ENCODE measurements at places on chromosomes 5 and 9. TPM values are rescaled to one million over a fixed set of nuclear protein-coding genes. Genes with fewer than 3 reads are reported as not detected.
A peak's percentile ranks its signal among the peaks of the same experiment; 100 is the strongest.

The CDC20B gene
- not detected for total RNA-seq

DNA sequence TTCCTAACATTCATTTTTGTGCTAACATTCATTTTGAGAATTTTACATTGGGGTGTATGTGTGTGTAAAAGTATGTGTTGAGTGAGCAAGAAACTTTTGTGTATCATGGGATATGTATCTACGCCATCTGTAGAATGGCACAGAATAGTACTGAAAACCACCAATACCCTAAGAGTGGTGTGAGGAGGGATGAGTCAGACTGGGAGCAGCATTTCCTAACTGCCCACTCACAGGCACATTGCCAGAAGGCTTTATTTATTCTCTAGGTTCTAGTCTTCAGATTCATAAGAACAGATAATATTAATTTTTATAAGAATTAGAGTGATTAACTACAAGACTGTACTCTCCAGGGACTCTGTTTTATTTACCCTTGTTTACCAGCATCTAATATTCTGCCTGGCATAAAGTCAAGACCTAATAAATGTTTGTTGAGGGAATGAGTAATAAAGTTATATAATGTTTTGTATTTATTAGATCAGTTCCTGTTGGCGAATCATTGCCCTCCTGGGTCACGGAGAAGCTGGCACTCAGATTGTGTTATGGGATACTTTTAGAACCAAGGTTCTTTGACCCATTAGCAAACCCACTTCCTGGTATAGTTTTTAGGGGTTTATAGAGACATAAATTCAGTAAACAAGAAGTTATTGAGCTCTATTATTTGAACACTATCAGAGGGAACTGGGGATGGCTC lies 159.1 kb upstream of the PPP2R2B start:
- no peak overlapping the region for H3K27ac ChIP-seq
- H3K4me1 ChIP-seq = no peaks in the 10 kb centered on the region
- H3K4me3 ChIP-seq = no peak overlapping the region
- peaks cover 6% of the 10 kb centered on the region for H3K27me3 ChIP-seq
- DNase-seq = no peak

GRCh38 chr9:22160221-22160620 lies 151.1 kb upstream of the CDKN2B start:
- H3K4me1 ChIP-seq = peaks cover 27% of the 10 kb centered on the region
- no peak for DNase-seq
- no peak overlapping the region for H3K4me3 ChIP-seq
- H3K27ac ChIP-seq = no peak overlapping the region

DNA sequence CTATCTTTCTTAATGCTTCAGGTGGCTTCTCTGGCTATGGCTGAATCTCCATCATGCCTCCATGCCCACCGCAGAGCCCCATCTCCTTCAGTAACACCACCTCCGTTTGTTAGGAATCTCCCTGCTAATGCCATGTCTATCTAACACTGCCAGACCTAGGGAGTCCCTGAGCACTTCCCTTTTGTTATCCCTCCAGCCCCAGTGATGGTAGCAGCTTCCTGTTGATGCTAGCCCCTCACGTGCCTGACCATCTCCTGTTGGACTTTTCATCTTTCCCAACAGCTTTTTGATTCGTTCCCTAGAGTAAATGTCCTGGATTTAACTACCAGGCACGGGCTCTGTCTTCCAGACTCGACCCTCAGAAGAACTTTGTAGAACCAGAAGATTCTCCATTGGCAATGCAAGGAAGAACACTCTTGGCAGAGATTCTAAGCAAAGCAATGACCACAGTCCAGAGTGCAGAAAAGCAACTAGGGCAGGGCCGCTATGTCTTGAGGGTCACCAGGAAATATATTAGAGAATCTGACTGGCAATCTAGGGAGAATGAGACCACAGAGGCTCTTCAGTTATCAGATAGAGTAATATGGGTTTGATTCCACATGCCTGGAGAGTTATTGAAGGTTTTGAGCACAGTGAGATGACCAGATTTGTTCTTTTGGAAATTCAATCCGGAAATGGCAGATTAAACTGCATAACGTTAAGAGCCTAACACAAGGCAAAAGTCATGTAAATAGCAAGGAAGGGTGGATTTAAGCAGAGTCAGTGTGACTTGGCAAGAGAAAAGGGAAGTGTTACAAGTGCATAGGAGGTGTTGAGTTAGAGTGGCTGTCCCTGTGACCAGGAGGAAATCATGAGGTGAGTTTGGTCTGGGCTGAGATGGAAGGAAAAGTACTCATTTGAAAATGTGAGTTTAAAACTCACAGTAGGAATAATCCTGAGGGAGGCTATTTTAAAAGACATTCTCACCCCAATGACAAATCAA lies 555.2 kb downstream of the ACTL7B start:
- H3K27ac ChIP-seq = no peak overlapping the region
- no peaks in the 10 kb centered on the region for H3K4me1 ChIP-seq
- H3K27me3 ChIP-seq = peaks cover 13% of the 10 kb centered on the region
- no peaks in the 10 kb centered on the region for H3K36me3 ChIP-seq
- no peak overlapping the region for H3K4me3 ChIP-seq

The FOXD4 gene
- total RNA-seq = 0.11 TPM

DNA sequence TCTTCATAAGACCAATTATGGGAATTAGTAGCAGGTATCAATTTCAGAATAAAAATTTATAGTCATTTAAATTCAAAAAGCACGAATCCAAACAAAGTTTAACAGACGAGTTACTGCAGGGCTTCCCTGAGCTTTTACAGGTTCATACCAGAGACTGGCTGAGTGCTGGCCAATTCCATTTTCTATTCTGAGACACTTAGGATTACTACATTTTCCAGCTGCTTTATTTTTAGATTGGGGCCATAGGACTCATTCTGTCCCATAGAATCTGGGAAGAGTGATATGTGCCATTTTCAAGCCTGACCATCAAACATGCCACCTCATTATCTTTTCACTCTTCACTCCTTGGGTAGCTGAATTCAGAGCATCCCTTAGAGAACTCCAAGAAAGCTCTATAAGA lies 410.7 kb downstream of the DNAH5 start:
- H3K36me3 ChIP-seq = no peaks in the 10 kb centered on the region
- H3K4me3 ChIP-seq = no peak overlapping the region
- H3K27me3 ChIP-seq = no peaks in the 10 kb centered on the region
- H3K27ac ChIP-seq = no peak overlapping the region
- no peaks in the 10 kb centered on the region for H3K4me1 ChIP-seq

GRCh38 chr5:96546120-96546519 lies 113.1 kb upstream of the PCSK1 start:
- H3K4me1 ChIP-seq = no peaks in the 10 kb centered on the region
- H3K36me3 ChIP-seq = no peaks in the 10 kb centered on the region
- no peaks in the 10 kb centered on the region for H3K27me3 ChIP-seq

GRCh38 chr9:101309139-101309538 lies 75.7 kb downstream of the BAAT start:
- H3K27ac ChIP-seq = no peak overlapping the region
- no peaks in the 10 kb centered on the region for H3K36me3 ChIP-seq
- peaks cover 33% of the 10 kb centered on the region for H3K27me3 ChIP-seq
- no peak overlapping the region for H3K4me3 ChIP-seq
- no peak for DNase-seq
- no peaks in the 10 kb centered on the region for H3K4me1 ChIP-seq

The ARL14EPL gene
- total RNA-seq = not detected

The UGT3A2 gene
- not detected for total RNA-seq

The FAM221B gene
- not detected for total RNA-seq

DNA sequence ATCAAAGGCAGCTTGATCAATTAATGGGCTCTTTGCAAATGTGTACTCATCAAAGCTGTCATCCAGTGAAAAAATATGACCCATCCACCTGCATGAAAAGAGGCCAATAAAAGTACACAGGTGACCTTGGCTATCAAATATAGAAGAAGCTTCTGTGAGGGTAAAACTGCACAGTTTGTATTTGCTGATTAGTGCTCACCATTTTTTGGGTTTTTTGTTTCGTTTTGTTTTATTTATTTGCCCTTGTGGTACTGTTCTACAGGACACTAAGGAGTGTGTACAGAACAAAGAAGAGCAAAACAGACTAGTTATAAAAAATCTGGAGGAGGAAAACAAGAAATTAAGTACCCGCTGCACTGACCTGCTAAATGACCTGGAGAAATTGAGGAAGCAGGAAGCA lies 101.3 kb downstream of the CNTLN start:
- H3K4me1 ChIP-seq = no peaks in the 10 kb centered on the region
- H3K27ac ChIP-seq = no peak overlapping the region
- no peak for DNase-seq
- H3K36me3 ChIP-seq = peaks cover 2% of the 10 kb centered on the region

The C9orf50 gene
- not detected for total RNA-seq

The PCDHGA11 gene
- 3.8 TPM for total RNA-seq

DNA sequence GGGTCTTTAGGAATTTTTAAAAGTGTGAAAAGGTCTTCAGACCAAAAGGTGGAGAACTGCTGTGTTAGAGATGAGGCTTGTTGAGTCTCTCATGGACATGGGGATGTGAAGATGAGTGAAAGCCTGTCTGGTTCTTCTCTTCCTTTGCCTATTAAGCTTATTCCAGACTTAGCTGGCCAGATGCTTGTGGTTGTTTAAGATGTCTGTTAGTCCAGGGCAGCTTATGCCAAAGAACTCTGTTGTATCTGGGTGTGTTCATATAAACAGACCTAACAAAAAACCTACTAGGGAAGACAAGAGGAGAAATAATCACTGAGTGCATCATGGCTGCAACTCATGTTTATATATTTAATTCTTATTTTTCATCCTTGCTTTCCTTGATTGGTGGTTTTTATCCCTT lies 57.5 kb upstream of the NCS1 start:
- peaks cover 42% of the 10 kb centered on the region for H3K36me3 ChIP-seq
- H3K27me3 ChIP-seq = no peaks in the 10 kb centered on the region
- H3K4me1 ChIP-seq = peaks cover 17% of the 10 kb centered on the region
- no peak overlapping the region for H3K4me3 ChIP-seq
- DNase-seq = no peak

DNA sequence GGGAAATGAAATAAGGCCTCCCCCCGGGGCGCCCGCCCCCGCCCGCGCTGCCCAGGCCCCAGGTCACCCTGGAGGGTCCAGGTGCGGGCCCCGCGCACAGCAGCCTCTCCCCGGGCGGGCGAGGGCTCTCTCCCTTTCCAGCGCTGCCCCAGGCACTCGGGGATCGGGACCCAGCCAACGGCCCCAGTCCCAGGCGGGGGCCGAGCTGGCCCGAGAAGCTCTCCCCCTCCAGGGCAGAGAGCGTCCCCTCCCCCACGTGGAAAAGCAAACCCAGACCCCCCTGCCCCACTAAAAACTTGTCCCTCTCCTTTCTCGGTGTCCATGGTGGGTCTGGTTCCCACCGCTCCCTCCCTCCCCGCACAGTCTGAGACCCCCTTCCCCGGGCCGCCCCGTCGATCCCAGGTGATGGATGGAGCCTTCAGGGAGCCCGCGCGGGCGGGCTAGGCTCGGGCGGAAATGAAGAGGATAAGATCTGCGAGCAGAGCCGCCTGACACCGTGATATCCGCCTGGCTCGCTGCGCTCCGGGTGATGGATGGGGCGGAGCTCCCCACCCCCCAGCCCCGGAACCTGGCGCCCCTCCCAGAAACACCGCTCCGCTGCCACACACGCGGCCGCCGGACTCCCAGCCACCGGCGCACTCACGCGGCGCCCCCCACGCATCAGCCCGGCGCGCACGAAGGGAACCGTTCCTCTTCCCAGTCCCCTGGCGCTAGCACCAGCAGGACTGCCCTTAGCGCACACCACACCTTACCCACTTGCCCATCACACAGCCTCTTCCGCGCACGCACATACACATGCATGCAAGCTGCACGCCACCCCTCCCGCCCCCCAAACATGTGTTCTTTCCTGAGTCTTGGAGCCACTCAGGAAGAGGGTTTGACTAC lies 81.7 kb upstream of the ZBTB43 start:
- H3K4me3 ChIP-seq = peak overlapping the region; percentile 71
- peaks cover 18% of the 10 kb centered on the region for H3K4me1 ChIP-seq
- DNase-seq = peak; percentile 32
- peak overlapping the region; percentile 69 for H3K27ac ChIP-seq

The SREK1 gene
- 33.5 TPM for total RNA-seq

DNA sequence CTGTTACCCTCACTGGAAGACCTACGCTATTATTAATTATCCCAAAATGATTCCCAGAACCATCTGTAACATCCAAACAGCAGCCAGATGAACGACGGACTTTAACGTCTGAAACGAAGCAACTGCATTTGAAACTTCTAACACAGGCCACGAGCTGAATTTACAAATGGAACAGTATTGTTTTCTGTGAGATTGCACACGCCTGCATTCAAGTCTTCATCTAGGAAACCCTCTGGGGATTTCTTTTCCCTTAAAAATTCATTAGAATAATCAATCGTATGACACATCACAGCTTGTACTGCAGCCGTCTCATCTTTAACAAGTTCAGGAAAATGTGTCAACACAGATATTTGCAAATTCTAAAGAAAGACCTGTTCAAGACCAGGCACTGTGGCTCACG lies 80.2 kb downstream of the MYO10 start:
- H3K4me1 ChIP-seq = peaks cover 24% of the 10 kb centered on the region
- no peak for DNase-seq
- H3K27me3 ChIP-seq = no peaks in the 10 kb centered on the region
- no peaks in the 10 kb centered on the region for H3K36me3 ChIP-seq
- no peak overlapping the region for H3K27ac ChIP-seq
- no peak overlapping the region for H3K4me3 ChIP-seq

DNA sequence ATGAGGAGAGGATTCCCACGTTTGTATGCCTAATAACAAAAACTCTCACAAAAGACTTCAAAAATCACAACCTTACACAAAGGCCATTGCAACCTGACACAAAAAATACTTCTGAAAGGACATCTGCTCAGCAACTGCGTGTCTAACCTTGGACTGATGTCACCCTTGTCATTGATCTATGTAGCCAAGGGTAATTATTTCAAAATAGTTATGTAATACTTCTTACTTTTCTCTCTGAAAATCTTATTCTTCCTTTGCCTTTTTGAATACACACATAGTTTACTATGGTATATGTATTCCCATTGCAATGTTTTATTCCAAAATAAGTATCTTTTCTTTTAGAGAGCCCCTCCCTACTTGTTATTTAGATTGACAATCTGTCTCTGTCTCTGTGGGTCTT lies 355.3 kb downstream of the MSX2 start:
- no peaks in the 10 kb centered on the region for H3K36me3 ChIP-seq
- H3K27me3 ChIP-seq = peaks cover 14% of the 10 kb centered on the region
- no peaks in the 10 kb centered on the region for H3K4me1 ChIP-seq
- H3K27ac ChIP-seq = no peak overlapping the region

DNA sequence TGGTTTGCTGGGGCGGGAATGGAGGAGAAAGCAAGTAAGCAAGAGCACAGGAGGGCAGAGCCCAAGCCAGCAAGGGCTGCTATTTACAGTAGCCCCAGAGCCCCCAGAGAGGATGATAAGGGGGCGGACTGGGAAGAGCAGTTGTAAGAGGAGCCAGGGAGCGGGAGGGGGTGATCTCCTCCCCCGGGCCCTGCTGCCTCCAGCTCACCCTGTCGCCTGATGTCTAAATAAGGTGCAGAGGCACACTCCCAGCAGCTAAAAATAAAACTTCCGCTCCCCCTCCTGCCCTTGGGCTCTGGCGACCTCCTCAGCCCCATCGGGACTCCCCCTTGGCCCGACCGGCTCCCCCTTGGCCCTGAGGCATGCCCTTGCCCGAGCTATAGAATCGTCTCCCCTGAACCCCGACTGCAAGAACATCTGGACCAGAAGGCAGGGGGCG lies 14.4 kb upstream of the CCDC69 start:
- no peaks in the 10 kb centered on the region for H3K36me3 ChIP-seq
- peak; percentile 71 for DNase-seq
- peak overlapping the region; percentile 46 for H3K4me3 ChIP-seq

The ISL1 gene
- total RNA-seq = not detected

Data from left ventricle myocardium inferior (tissue), 1 donor.